ENCODE measurements at places on chromosomes 12 and 14. TPM values are rescaled to one million over a fixed set of nuclear protein-coding genes. Genes with fewer than 3 reads are reported as not detected.

GRCh38 chr12:65276916-65277530 lies 1.5 kb upstream of the MSRB3 start:
- DNase-seq = no peak

The ITPK1 gene
- total RNA-seq = 15.8 TPM

DNA sequence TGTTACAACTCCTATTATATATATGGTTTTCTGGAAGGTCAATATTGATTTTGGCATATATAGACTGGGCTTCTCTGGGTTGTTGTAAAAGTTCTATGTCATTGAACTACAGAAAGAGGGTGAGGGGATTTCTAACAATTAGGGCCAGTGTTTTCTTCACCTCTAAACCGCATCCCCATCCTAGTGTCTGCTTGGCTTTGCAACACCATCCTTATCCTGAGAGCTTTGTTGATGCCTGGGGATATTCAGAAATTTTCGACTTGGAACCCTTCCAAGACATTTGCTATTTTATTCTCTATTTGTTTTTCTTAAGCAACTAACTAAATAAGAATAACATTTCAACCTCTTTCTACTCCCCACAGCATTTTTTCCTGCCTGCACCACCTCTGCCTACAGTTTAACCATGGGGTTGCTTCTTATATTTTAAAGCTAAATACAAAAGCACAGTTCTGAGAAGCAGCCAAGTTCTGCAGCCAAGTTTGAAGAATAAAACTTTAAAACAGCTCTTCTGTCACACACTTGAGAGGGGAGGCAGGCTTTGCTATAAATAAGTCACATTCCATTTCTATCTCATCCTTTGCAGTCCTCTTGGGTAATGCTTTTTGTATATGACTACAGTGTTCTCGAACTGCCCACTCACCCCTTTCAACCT lies 53.4 kb downstream of the RGS6 start:
- DNase-seq = peak; percentile 67

DNA sequence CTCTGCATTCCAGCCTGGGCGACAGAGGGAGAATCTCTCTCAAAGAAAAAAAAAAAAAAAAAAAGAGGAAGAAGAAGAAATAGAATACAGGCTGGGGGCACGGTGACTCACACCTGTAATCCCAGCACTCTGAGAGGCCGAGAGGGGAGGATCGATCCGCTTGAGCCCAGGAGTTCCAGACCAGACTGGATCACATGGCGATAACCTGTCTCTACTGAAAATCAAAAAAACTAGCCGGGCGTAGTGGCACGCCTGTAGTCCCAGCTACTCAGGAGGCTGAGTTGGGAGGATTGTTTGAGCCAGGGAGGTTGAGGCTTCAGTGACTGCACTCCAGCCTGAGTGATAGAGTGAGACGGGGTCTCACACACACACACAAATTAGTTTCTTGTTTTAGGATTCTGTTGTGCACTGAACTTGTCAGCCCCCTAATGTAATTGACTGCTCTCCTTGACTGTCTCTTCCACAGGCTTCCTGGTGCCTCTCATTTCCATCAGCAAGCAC lies 963 bp upstream of the TINF2 start:
- DNase-seq = no peak

DNA sequence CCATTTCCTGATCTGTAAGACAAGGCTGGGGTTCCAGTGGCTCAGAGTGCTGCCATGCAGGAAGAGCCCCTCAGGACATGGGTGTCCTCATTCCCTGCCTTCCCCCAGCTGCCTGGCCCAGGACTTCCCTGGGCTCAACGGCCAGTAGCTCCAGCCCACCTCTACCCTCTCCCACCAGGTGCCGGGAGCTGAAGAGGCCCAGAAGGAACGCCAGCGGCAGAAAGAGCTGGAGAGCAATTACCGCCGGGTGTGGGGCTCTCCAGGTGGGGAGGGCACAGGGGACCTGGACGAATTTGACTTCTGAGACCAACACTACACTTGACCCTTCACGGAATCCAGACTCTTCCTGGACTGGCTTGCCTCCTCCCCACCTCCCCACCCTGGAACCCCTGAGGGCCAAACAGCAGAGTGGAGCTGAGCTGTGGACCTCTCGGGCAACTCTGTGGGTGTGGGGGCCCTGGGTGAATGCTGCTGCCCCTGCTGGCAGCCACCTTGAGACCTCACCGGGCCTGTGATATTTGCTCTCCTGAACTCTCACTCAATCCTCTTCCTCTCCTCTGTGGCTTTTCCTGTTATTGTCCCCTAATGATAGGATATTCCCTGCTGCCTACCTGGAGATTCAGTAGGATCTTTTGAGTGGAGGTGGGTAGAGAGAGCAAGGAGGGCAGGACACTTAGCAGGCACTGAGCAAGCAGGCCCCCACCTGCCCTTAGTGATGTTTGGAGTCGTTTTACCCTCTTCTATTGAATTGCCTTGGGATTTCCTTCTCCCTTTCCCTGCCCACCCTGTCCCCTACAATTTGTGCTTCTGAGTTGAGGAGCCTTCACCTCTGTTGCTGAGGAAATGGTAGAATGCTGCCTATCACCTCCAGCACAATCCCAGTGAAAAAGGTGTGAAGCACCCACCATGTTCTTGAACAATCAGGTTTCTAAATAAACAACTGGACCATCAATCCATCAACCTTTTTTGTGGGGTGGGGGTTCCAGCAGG lies 17.6 kb downstream of the AGAP2 start:
- DNase-seq = no peak

The SPTLC2 gene
- total RNA-seq = 55.0 TPM

- no peak for DNase-seq
Observed at GRCh38 chr12:128661226-128661569, 162.6 kb downstream of the SLC15A4 start.

The PRPH gene
- total RNA-seq = 9.1 TPM

The GPR135 gene
- total RNA-seq = 9.7 TPM

DNA sequence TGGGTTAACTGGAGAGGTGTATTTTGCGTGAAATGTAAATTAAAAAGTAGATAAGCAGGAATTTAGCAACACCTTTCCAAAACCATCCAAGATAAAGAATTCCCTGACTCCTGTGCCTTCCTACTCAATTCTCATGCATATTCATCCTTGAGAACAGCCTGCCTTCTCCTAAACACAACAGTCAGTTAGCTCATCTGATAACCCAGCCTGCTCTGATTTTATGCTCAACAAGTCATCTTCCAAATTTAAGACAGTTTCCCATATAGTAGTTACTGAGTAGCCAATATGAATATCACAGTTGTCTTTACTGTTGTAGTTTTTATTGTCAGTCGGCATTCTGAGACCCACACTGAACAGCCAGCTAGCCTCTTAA lies 27.1 kb downstream of the CPNE8 start:
- no peak for DNase-seq

- no peak for DNase-seq
Observed at GRCh38 chr12:26789731-26790644, 43.0 kb downstream of the ITPR2 start.

DNA sequence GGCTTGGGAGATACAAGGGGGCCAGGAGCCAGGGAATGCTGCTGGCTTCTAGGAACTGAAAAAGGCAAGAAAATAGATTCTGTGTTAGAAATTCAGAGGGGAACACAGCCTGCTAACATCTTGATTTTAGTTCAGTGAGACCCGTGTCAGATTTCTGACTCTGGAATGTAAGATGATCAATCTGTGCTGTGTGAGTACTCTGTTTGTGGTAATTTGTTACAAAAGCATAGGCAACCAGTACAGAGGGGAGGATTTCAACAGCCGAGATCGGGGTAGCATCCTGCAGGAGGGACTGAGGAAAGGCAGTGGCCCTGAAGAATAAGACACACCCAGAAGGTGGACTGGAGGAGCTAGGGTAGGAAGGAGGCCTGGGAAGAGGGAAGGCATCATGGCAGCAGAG lies 410.0 kb upstream of the CCDC196 start:
- DNase-seq = no peak

GRCh38 chr14:33612197-33612505 lies 338.7 kb downstream of the EGLN3 start:
- no peak for DNase-seq

The NPC2 gene
- total RNA-seq = 99.8 TPM

DNA sequence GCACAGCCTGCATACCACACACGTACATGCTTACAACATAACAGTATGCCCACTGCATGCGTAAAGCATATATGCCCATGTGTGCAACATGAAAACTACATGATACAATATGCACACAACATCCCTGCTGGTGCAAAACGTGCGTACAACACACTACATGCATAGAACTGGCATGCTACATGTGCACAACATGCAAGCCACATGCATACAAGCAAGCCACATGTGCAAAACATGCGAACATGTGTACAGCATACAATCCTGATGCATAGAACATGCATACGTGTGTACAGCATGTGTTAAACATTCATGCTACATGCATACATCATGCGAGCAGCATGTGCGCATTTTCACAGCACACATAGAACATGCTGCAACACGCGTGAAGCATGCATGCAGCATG lies 8.4 kb upstream of the TMTC1 start:
- DNase-seq = no peak

The AKT1 gene
- 70.3 TPM for total RNA-seq

The NXPH4 gene
- total RNA-seq = 0.79 TPM

DNA sequence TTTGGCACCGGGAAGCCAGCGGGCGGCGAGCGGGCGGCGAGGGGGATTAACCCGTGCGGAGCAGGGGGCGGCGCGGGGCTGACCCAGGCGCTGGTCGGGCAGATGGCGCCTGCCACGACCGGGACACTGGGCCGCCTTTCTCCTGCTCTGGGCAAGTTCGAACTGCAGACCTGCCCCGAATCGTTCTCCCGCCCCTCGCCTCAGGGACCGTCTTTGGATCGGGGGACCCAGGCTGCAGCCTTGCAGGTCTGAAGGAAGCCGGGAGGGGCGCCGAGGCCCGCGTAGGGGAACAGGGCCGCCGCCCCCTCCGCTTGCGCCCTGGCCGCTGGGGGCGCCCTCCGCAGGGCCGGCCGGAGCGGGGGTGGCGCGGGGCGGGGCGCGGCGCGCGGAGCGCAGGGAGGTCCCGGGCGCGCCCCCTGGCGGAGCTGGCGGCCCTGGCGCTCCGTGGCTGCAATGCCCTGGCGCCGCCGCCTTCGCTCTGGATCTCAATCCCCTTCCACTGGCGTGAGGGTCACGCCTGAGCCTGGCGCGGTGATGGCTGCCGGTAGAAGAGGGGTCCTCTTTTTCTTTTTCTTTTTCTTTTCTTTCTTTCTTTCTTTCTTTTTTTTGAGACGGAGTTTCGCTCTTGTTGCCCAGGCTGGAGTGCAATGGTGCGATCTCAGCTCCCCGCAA lies 449 bp upstream of the LTBP2 start:
- no peak for DNase-seq

- no peak for DNase-seq
Observed at GRCh38 chr12:31736472-31736871, 7.7 kb upstream of the AMN1 start.

- no peak for DNase-seq
Observed at GRCh38 chr12:112191840-112192321, 66.5 kb downstream of the TRAFD1 start.

GRCh38 chr12:128940974-128941373 lies 87.7 kb downstream of the GLT1D1 start:
- no peak for DNase-seq

- no peak for DNase-seq
Observed at GRCh38 chr12:80178846-80179245, 79.5 kb downstream of the OTOGL start.

The MAP1LC3B2 gene
- total RNA-seq = not detected

- no peak for DNase-seq
Observed at GRCh38 chr12:65898241-65898640, 74.0 kb downstream of the HMGA2 start.

GRCh38 chr14:65072937-65073336 lies 29.4 kb downstream of the MAX start:
- no peak for DNase-seq

The CD163L1 gene
- 7.3 TPM for total RNA-seq
